ENCODE measurements at places on chromosomes 4 and X.

GRCh38 chrX:101219864-101220346, 319 bp downstream of the DRP2 start:
- no peak for DNase-seq

GRCh38 chrX:154084449-154085300, 12.8 kb downstream of the MECP2 start:
- DNase-seq: no peak

GRCh38 chr4:7929118-7929951, 10.3 kb downstream of the AFAP1 start:
- DNase-seq: no peak

- DNase-seq: no peak
Observed at GRCh38 chrX:2451501-2452316, 49.1 kb downstream of the DHRSX start.

DNA sequence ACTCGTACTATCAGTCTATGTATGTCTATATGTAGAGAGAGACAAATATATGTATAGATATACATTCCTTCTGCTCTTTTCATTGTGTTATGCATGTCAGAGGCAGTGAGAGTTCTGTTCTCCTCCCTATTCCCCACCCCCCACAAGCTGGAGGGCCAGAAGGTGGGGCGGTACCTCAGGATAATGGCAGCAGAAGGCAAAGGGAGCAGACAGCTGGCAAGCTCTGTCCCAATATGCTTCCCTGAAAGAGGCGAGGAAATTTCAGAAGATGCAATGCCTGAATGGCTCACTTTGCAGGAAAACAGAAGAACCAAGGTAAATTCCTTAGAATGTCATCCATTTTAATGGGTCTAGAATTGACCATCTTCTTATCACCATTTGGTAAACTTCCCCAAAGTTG, 114.4 kb downstream of the NAA11 start:
- no peak for DNase-seq

- no peak for DNase-seq
Observed at GRCh38 chr4:25351777-25352416, 25.2 kb upstream of the ANAPC4 start.
